ENCODE measurements at places on chromosomes 1 and 21.
A peak's percentile ranks its signal among the peaks of the same experiment; 100 is the strongest.

- no peak for DNase-seq
These were observed 550 bp downstream of the TMPRSS3 start for GRCh38 chr21:42395302-42395701.

DNA sequence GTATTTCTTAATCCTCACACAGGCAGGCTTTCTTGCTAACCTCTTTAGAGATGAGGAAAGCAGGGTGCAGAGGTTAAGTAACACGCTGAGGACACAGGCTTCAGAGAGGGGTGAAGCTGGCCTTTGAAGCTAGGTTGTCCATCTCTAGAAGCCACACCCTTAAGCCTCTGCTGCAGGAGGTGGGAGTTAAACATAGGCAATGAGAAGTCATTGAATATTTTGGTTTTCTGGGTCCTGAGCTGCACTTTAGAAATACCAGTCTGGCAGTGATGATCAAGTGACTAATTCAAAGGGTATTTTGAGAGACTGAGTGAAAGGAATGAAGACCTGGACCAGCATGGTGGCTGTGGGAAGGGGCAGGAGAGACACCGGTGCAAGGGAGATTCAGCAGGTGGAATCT lies 9.9 kb downstream of the KCNJ15 start:
- peak; percentile 82 for DNase-seq

- no peak for DNase-seq
These were observed 878 bp downstream of the OR11L1 start for GRCh38 chr1:247840818-247841217.

DNA sequence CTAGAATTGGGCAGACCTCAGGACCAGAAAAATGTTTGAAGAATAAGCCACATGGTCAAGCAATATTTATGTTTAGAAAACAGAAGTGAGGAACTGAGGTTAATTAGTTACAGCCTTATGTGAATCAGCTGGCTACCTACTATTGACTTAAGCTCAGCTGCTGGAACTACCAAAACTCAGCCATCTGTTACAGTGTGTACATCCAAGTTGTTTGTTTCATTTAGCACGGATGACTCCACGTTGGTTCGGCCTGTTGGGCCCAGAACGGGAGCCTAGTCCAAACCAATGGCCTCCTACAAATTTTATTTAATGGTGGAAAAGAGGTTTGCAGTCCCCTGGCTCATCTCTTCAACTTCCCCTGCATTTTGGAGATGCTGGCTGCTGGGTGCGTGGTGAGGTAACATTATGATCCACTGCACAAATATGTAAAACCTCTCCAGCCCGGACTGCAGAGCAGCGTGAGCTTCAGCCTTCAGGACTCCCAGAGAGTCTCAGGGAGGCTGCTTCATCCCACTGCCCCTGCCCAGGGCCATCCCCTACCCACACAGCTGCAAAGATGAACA lies 143.4 kb downstream of the ZZZ3 start:
- DNase-seq = peak; percentile 86

- DNase-seq = no peak
These were observed 404.0 kb downstream of the PRDM2 start for GRCh38 chr1:14103878-14104430.

GRCh38 chr21:38869946-38870345 lies 64.2 kb downstream of the ETS2 start:
- DNase-seq = peak; percentile 14

- DNase-seq = no peak
These were observed 37.3 kb downstream of the WNT2B start for GRCh38 chr1:112546076-112546475.

DNA sequence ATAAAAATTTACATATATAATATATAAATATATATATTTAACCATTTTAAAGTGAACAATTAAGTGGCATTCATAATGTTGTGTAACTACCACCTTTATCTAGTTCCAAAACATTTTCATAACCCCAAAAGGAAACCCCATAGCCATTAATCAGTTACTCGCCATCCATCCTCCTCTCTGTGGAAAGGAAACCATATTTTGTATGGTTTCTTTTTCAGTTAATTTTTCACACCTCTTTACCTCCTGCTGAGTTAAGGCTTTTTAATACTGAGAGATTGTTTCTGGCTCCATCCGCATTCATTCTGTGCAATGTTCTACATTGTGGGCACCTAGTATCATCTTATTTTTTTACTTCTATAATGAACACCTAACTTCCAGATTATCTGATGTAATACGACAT lies 512.1 kb downstream of the LMO4 start:
- no peak for DNase-seq

DNA sequence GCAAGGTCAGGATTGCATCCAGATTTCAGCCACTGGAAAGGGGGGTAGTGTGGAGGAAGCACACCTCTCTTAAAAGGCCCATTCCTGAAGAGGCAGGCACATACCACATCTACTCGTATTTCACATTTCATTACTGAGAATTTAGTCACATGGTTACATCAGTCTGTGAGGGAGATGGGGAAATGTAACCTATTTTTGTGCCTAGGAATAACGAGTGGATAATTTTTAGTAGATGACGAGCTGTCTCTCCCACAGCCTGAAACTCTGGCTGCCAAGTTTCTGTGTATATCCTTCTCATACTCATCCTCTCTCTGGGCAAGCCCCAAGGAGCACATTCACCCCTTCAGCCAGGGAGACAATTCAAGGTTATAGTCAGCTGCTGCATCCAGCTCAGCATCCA lies 10.3 kb upstream of the C21orf91 start:
- DNase-seq = no peak

DNA sequence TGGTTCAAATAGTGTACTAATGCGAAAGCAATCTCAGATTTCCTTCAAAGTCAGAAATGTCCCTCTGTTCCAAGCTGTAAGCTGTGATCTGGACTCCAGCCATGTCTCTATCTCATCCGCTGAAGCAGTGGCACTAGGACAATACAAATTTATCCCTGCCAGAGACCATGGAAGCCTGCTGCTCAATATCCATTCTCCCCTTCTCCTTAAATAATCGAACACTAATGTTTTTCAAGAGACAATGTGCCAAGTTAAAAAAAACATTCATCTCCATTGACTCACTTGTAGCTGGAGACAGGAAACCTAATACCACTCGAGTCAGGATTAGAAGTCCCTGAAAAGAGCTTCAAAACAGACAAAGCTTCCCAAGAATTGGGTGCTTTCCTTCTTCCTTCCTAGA lies 38.5 kb upstream of the PGBD5 start:
- DNase-seq = no peak

DNA sequence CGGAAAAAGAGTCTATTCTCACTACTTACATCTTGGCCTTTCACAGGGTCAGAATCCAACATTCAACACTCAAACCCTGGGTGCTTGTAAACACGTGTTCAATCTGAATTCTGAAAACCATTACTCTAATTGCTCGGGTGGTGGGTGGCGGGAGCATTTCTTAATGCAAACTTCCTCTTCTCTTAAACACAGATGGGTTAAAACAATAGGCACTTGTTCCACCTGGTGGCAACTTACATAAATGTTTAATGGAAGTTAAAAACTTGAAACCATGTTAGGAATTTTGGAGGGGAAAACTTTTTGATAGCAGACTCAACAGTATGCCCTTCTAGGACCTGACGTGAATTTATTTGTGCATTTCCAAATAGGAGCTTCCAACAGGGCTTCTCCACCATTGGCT lies 23.4 kb upstream of the TDRD10 start:
- DNase-seq = peak; percentile 5

DNA sequence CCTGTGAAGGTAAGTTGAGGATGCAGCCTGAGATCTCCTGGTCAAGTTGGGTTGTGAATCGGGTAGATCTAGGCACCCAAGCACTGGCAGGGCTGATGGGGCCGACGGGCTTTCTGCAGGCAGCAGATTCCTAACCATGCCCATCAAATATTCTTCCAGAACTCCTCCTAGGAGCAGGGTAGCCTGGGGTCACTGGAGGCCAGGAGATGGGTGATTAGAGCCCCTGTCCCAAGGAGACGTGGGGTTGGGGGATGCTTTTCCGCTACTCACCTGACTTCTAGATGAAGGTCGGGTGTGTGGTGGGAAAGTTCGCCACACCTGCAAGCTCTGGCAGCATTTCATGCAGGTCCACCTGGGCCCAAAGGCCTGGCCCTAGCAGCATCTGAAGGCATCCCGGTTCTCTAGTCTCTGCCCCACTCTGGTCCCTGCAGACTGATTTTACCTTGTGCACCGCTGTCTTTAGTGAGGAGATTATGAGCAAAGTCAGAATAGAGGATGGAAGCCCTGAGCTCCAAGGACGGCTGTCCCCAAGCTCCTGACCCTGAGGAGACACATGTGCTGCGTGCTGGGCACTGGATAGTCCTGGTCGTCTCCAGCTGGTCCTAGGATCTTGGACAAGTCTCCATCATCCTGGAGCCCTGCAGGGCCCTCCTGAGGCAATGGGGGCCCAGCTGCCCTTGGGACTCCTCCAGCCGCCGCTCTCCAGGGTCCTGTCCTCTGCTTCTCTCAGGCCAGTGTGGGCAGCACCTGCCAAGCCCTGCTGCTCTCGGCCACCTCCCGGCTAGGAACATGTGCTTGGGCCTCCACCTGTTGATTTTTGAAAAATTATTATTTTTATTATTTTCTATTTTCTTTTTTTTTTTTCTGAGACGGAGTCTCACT lies 21.8 kb upstream of the C2CD2 start:
- no peak for DNase-seq

- DNase-seq = peak; percentile 80
These were observed 14.4 kb upstream of the CAMTA1 start for GRCh38 chr1:6770751-6771440.

DNA sequence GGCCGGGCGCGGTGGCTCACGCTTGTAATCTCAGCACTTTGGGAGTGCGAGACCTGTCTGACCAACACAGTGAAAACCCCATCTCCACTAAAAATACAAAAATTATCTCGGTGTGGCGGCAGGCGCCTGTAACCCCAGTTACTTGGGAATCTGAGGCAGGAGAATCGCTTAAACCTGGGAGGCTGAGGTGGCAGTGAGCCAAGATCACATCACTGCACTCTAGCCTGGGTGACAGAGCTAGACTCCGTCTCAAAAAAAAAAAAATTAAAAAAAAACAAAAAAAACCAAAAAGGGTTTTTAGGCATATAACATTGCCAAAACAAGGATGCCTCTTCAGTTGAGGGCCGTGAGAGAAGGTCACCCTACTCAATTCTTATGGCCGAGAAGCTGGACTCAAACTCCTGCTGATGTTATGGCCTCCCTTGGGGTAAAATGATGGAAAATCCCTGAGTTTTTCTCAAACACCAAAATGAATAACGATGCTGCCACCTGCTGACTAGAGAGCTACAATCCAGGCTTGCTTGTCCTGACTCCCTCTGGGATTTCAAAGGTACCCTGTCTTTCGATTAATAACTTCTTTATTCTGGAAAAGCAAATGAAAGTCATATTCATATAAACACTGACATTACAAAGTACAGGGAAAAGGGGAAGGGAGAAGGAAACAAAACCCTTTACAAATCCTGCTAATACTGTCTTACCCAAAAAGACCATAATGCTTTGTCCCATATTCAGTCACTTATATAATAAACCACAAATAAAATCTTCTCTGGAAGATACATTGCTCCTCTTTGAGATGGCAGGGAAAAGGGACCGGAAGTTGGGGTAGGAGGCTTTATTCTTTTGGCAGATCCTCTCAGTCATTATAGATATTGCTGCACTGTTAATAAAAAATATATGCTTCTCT lies 10.7 kb downstream of the RAB42 start:
- peak; percentile 78 for DNase-seq

DNA sequence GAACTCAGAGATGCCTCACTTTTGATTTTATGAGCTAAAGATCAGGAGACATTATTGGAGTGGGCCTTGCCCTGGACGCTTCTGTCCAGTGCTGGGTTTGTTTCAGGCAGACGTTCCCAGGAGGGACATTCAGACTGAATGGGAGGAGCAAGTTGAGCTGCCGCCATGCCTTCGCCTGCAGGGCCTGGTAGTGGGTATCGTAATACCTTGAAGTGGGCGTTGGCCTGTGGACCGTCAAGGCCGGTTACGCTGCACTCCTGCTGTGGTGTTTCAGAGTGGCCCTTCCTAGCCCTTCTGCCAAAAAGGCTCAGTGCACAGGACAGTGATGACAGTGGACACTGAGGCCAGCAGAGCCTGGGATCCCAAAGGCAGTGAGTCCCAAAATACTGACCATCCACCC lies 1.6 kb downstream of the FAM3B start:
- DNase-seq = no peak

GRCh38 chr1:91148641-91149069 lies 126.8 kb upstream of the ZNF644 start:
- DNase-seq = peak; percentile 6

DNA sequence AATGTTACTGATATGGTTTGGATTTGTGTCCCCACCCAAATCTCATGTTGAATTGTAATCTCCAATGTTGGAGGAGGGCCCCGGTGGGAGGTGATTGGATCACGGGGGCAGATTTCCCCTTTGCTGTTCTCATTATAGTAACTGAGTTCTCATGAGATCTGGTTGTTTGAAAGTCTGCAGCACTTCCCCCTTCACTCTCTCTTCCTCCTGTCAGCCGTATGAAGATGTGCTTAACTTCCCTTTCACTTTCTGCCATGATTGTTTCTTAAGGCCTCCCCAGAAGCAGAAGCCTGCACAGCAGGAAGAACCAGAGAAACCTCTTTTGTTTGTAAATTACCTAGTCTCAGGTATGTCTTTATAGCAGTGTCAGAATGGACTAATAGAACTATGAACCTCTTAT lies 28.4 kb downstream of the TRIM33 start:
- DNase-seq = no peak

DNA sequence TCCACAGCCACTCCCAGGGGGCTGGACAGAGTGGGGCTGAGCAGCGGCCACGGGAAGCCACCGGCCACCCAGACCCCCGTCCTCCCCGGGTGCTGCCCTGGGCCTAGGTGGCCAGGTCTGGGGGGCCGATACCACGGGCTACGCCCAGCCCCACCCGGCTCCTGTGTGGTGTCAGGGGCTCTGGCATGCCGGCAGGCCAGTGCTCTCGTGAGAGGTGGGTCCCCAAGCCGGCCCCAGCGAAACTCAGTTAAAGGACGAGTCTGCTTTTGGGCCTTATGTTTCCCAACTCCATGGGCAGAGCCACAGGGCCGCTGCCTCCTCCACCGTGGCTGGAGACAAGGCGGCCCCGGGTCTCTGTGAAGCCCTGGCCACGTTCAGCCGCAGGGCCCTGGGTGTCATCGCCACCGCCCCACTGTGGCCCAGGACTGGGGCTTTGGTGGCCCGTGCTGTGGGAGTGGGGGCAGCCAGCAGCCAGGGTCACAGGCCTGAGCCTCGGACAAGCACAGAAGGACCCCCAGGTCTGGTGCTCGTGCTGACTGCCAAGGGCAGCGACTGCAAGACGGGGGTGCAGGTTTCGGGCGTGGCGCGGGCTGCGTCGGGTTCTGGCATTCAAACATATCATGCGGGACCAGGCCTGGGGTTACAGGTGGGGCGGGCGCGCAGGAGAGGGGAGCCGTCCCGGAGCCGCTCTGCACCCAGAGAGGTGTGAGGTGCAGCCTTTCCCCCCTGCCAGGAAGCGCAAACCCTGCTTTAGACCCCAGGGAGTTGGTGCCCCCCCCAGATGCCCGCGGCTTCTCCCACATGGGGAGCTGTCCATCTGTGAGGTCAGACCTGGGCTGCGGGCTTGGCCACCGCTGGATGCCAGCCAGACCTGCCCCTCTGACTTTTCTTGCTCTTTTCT lies 11.9 kb upstream of the C1orf159 start:
- no peak for DNase-seq

- DNase-seq = no peak
These were observed 213.8 kb downstream of the PLA2G4A start for GRCh38 chr1:187042538-187042937.
